NCI-H345 (cell line): ENCODE measurements at places on chromosomes 4 and X.

GRCh38 chrX:129549124-129549523, 9.1 kb downstream of the OCRL start:
- no peak for DNase-seq

- DNase-seq, result no peak
Observed at GRCh38 chrX:103256651-103257050, 1.7 kb upstream of the TCEAL8 start.

GRCh38 chrX:128165884-128166408, 113.7 kb upstream of the ACTRT1 start:
- no peak for DNase-seq

DNA sequence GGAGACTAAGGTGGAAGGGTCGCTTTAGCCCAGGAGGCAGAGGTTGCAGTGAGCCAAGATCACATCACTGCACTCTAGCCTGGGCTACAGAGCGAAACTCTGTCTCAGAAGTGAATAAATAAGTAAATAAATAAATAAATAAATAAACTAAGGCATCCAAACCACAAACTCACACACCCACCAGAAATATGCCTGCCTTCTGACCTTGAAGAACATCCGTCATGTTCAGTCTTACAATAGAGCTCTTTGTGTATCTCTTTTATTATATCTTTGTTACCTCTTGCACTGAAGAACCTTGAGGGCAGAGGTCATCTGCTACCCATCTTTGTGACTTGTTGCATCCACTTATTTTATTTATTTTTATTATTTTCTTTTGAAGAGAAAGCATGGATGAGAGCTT, 71.6 kb downstream of the PRRG1 start:
- no peak for DNase-seq

DNA sequence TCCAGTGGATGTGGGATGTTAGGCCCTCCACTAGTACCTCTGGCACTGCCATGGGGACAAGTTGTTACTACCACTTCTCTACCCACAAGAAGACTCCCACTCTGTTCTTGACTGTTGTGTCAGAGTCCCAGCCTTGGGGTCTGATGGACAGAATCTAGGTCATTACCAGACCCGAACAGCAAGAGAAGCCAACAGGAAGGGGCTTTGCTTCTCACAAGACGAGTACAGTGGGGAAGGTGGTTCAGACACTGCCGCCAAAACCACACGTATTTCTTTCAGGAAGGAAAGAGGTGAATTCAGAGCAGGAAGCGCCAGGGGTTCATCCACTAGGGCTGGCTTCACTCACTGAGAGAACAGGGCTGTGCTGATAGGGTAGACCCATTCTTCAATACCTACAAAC, 161.3 kb upstream of the KIT start:
- no peak for DNase-seq

DNA sequence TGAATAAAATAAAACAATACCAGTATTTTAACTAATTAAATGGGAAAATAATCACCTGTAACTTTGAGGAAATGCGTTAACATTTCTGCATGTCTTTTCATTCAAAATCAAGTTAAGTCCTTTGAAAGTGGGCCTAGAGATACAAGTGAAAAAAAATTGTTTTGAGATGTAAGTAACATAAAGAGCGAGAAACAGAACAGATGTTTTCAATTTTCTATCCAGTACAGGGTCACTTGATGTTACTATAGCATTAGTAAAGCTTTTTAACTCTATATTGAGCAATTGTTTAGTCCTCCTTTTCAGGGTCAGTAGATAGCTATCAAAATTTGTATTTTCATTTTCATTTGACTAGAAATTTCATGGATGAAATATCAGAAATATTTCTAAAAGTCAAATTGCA, 761.4 kb downstream of the CCSER1 start:
- no peak for DNase-seq

DNA sequence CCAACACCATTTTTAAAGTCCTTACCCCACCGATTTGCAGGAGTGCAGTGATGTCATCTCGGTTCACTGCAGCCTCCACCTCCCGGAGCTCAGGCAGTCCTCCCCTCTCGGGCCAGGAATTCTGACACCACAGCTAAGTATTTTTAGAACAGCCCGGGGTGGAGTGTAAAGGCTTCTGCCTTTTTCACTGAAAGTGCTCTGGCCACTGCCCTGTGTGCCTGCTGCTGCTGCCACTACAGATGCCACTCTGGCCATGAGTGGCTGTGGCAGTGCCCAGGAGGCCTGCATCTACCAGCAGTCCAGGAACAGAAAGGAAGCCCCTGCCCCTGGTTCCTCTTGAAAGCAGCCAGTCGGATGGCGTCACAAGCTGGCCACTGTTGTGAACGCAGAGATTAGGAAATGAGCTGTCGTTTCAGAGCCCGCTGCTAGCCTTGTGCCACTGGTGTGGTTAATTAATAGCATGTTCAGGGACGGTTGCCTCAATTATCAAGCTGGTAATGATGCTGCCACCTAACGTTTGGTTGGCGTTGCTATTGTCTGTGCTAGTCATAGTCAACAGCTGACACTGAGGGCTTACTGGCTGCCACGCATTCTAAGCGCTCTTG, 23.6 kb upstream of the TBC1D14 start:
- peak; percentile 10 for DNase-seq

DNA sequence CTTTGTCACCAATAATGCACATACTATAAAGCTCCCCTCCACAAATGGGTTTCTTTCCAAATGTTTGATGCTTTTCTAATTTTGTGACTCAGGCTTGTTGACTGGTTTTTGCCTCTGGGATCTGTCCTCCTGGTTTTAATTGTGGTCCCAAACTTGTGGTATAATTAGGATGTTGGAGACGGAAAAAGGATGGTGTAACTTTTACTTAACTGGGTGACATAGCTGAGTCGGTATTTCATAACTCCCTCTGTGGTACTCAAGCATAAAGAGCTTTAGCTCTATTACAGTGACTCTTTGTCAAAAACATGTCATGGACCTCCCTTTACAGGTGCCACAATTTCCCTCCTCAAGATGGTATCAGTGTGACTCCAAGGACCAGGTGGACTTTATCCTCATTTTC, 119.7 kb upstream of the RBPJ start:
- DNase-seq, result no peak

GRCh38 chrX:112678831-112679230, 907 bp downstream of the LHFPL1 start:
- DNase-seq, result no peak
